ENCODE measurements at places on chromosomes 5 and 9. TPM values are rescaled to one million over a fixed set of nuclear protein-coding genes. Genes with fewer than 3 reads are reported as not detected.

The TCF7 gene
- 2.4 TPM for total RNA-seq

- DNase-seq: peak; percentile 2
These were observed 7.9 kb upstream of the ACSL6 start for GRCh38 chr5:132019337-132019736.

GRCh38 chr5:178192244-178192643, 5.1 kb upstream of the GMCL2 start:
- no peak for DNase-seq

GRCh38 chr5:134533115-134533815, 7.8 kb downstream of the JADE2 start:
- DNase-seq: peak; percentile 45

DNA sequence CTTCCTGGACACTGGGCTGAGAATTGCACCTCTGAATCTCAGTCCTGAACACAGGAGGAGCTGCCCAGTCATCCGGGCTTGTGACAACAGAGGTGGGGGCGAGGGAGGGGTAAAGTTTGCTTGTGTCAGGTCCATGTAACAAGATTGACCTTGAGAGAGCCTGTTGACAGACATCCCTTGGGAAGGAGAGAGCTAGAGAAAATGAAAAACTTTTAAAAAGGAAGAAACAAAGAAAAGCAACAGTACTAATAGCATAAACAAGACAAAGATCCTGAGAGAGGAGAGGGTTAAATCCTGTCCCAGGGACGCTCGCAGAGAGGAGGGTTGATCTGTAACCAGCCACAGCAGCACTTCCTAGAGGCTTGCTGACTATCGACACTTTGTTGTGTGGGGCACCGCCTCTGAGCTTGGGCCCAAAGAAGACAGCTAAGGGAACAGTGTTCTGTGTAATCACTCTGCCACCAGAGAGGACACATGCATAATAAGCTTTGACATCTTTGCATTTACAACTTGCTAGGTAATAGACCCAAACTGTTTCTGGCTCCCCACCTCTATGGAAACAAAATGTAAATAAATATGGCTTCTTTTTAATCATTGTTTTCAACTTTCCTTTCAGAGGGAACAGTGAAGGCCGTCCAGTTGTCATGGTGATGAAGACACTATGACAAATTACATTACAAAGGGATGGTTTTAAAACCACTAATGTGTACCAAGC, 363.7 kb downstream of the CSNK1G3 start:
- DNase-seq: peak; percentile 27

DNA sequence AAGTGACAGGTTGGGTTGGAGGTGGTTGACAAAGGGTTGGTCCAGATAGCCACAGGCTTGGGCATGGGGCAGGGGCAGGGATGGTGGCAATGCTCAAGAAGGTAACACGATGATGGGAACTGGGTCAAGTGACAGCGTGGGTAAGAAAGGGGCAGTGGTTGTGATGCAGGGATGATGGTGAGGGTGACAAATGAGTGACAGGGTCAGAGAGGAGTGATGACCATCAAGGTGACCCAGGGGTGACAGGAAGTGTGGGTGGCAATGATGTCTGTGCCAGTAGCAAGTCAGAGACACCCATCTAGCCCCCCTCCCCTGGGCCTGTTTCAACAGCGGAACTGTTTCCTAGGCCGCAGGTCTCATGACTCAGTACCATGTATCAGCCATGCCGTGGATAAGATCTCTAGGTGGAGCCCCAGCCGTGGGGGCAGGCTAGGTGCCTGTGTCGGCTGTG, 20.5 kb downstream of the AQP3 start:
- no peak for DNase-seq

All from H7 (cell line).